ENCODE measurements at places on chromosomes 2 and 18.

- DNase-seq: no peak
These were observed 31.3 kb downstream of the SP140 start for GRCh38 chr2:230256733-230257332.

DNA sequence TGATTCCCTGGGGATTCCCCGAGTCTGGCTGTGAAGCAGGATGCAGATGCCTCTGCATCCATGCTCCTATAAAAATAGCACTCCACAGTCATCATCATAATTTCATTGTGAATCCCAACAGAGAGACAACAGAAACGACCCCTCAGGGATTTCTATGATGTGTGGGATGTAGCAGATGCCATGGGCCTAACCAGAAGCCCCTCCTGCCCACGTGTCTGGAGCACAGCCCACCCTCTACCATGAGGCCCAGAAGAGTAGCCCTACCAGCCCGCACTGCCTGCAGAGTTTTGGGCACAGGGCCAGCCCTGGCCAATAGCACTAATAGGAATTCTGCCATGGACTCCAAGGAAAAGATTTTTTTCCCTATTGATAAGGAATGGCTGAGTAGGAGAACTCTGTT lies 66.6 kb downstream of the GYPC start:
- no peak for DNase-seq

DNA sequence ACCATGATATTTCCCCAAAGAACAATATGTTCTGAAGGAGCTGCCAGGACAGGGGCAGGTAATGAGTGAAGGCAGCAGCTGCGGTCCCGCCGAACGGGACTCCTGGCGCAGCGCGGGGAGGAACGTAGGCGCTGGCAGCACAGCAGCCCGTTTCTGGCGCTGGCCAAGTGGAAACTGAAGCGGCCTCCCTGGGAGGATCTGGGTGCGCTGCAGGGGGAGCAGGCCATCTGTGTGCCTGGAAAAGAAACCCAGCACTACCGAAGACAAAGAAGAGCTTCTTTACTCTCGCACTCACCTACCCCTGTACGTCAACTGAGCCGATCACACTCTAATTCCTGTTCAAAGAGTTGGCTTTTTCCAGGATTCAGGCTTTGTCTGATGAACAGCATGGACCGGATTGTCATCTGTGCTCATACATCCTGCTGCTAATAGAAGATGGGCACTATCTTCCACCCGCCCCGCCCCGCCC lies 11.8 kb downstream of the G6PC2 start:
- DNase-seq: no peak

DNA sequence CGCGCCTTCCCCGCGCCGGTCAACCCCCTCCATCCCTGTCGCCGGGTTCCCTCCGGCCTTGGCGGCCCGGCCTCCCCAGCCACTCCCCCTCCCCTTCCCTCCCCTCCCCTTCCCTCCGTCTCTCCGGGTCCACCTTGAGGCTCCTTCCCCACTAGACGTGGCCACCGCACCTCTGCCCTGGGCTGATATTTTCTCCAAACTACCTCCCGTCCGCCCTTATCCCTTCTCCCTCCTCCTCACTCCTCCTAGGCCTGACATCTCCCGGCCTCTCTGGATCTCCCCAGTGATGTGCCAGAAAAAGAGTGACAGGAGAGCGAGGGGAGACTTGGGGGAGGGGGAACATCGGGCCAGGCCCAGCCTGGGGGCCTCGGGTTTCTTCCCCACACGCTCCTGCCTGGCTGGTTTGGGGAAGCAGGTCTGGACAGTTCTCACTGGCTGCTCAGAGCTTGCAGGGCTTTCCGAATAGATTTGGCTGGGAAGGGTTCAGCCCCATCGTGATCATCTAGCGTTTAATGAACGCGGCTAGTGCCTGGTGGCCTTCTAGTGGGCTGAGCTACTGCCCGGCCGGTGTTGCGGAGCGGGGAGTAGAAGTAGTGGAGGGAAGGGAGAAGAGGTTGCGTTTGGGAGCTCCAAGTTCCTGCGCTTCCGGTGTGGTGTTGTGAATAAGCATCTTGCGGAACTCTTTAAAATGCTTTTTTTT lies 641 bp downstream of the MAPRE3 start:
- DNase-seq: peak; percentile 7

DNA sequence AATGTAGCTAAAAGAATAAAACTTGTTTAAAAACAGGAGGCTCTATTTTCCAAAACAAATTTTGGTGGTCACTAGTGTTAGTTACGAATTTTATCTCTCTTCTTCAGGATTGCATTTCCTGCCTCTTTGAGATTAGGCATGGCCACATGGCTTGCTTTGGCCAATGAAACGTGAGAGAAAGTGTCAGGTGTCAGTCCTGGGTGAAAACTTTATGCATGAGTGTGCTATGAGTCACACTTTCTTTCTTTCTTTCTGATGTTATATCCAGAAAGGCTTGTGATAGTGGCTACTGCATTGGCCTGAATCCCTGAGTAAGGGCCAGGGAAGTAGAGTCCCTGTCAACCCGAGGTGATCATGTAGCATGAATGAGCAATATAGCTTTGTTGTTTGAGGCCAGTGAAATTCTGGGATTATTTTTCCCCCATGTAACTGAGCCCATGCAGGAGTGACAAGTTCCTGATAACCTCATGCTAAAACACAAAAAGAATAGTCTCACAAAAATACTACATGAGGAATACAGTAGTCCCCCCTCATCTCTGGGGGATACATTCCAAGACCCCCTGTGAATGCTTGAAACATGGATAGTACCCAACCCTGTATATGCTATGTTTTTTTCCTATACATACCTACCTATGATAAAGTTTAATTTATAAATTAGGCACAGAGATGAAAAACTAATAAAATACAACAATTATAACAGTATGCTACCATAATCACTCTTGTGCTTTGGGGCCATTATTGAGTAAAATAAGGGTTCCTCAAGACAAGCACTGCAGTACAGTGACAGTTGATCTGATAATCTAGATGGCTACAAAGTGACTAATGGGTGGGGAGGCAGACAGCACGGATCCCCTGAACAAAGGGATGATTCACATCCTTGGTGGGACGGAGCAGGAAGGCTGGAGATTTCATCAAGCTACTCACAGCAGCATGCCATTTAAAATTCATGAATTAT lies 109.5 kb downstream of the CDC42EP3 start:
- peak; percentile 12 for DNase-seq

DNA sequence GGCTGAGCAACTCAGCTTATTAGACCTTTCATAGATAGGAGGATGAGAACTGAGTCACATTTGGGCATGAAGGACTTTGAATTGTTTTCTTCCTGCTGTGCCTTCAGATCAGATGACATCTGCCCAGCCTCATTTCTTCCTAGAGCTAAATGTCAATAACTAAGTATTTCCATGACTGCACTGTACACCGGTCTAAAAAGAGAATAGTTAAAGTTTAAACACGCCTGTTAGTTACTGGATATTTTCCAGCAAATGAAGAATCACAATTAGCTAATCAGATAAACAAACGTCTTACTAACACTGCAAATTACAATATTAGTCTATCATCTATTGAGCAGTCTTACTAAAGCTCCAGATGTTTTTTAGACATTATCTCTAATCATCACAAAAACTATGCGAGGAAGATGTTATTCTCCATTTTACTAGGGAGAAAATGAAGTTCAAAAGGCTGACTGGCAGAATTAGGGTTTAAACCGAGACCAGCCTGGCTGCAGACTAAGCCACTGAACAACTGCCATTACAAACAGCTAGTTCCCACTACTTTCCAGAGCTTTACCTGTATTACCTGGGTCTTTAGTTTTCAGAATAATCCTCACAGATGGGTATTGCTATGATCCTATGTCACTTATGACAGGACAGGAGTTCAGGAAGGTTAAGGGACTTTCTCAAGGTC lies 69.4 kb upstream of the ZNF397 start:
- DNase-seq: no peak

- DNase-seq: no peak
These were observed 41.6 kb downstream of the KCNE4 start for GRCh38 chr2:223093436-223094241.

DNA sequence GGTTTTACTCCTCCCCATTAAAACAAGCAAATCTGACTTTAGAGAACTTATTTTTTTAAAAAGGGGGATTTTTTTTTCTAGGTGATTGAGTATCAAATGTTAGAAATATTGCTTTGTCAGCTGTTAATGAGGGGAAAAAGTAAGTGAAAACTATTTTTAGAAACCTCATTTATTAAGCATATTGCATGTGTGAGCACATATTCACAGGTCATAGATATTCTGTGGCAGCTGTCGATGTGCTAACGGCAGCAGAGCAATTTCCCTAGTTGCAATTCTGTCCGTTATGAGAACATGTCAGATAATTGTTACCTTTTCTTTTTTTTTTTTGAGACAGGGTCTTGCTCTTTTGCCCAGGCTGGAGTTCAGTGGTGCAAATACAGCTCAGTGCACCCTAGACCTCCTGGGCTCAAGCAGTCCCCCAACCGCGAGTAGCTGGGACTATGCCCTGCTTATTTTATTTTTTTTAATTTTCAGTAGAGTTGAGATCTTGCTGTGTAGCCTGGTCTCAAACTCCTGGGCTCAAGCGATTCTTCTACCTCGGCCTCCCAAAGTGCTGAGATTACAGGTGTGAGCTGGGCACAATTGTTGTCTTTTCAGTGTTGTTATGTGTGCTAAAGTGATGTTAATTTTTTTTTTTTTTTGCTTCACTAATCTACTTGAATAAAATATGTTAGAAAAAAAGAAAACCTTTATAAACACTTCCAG lies 69.8 kb downstream of the MTA3 start:
- no peak for DNase-seq

DNA sequence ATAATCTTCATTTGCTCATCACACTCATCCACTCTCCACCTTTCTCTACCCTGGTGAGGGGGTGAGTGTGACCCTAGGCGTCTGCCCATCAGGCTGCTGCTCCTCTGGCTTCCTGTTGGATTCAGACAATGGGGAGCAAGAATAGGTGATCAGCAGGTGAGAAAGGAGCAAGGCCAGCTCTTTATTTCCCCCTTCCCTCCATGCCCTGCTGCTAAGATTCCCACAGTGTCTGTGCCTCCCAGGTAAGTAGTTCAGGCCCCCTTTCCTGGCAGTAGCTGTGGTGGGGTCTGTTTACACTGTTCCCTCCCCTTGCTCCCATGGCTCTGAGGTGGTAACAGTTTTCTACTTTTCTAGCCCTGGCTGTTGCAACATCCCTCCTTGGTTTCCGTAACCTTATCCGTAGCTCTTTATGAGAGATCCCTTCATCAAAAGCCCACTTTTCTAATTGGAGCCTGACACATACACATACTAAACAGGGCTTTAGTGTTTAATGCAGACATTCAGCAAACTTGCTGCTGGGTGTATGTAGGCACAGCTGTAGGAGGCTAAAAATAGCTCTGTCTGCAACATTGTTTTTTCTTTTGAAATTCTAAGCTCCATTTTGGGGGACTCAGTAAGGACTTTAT lies 27.5 kb downstream of the MAP2 start:
- no peak for DNase-seq

GRCh38 chr18:35289293-35289692 lies 736 bp downstream of the ZSCAN30 start:
- peak; percentile 4 for DNase-seq

DNA sequence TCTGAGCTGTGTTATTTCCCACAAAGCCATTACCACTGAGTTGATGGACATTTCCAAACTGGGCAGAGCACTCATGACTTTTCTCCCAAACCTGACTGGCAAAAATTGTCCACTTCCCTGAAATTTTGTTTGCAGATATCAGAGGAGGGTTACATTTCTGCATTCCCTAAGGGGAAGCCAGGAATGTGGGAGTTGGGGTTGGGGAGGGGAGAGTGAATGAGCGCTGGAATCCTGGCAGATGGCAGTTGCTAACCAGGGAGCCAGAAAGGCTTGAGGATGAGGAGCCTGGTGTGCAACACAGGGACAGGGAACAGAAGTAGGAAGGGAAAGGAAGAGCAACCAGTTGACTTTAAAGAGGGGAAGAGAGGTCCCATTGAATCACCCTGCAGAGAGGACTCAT lies 14.0 kb upstream of the CCNYL1 start:
- DNase-seq: no peak

DNA sequence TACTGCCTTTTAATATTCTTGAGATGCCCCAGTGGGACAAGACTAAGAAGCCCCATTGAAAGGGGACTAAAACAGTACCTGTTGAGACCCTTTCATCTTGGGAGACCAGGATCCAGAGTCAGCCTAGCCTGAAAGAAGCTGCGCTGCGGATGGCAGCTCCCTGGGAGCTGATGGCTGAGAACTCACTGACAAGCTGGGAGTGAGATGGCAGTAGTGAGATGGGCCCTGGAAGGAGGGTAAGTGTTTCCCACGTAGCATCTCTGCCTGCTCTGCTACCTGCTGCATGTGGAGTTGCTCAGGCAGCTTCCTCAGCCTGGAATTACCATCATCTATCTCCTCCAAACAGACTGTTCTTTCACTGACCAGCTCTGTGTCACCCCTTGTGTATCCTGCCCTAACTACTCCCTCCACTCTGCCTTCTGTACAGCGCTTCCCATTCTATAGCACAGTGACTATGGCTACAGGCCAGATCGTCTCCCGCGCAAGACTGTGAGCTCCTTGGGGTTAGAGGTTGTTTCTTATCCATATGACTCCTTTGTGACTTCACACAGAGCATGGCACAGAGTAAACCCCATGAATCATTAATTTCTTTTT lies 330.4 kb downstream of the NBAS start:
- DNase-seq: no peak

DNA sequence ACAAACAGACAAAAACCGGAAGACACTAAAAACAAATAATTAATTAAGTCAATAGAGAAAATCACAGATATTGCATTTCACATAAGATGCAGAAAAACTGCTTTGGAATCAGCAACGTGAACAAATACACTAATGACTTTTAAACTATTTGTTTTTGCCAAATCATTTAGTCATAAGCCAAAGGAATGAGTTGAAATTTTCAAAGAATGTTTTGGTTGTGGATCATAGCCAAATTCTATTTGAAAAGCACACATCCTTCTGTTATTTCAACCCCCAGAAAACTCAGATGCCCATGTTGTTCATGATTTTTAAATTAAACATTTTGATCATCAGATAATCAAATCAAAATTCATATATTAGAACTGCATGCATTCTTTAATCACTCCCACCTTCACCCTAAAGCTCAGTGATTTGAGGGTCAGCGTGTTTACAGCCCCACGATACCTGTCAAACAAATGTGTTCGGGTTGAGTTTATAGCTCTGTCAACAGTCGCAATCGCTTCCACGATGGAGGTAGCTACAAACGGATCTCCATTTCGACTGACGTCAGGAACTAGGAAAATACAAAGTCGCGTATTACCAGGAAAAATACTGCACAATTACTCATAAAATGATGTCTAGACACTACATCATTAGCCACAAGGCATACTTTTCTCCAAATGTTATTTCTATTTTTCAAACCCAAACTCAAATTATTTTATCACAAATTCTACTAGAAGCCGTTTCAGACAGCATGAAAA lies 90.2 kb downstream of the PXDN start:
- no peak for DNase-seq

DNA sequence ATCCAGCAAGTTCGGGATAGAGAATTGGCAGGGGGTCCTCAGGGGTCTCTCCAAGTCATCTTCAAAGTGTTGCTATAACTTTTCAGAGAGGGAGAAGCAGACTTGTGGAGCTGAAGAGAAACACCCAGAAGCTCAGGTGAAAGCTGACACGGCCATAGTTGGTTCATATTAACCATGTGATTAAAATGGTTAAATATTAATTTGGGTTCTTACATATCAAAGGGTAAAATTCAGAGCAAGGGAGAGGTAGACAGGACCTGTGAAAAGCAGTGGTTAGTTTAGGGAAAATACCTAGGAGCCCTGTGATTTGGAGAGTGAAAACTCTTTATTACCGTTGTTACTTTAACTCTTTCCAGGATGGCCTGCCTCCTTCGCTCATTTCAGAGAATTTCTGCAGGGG lies at the start of gene UGT1A6:
Gene UGT1A6, plus strand, starts transcription at position 243 of the 400 bp plus-strand sequence. Its CDS starts 115 bp downstream, at position 358.
- no peak for DNase-seq

Measured in CD4-positive, alpha-beta T cell treated with Interleukin-17A for 1 hour (primary cell).